ENCODE measurements at places on chromosomes 13 and 19.

DNA sequence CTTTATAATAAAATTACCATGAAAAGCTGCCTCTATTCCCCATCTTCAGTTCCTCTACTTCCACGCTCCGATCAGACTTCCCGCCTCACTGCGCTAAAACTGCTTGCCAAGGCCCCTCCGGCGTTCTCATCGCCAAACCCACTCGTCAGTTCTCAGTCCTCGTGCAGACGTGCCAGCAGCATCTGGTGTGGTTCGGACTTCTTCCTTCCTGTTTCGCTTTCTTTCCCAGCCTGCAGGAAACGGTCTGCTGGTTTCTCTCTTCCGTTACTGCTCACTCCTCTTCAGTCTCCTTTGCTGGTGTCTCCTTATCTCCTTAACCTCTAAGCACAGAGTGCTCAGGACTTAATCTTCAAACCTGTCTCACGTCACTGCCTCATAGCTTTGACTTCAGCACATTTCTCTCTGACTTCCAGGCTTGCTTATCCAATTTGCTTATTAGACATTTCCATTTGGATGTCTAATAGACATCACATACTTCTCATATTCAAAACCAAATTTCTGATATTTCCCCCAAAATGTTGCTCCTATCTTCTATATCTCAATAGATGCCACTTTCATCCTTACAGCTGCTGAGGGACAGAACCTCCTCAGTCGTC, 40.3 kb downstream of the RCBTB2 start:
- DNase-seq = peak; percentile 63

DNA sequence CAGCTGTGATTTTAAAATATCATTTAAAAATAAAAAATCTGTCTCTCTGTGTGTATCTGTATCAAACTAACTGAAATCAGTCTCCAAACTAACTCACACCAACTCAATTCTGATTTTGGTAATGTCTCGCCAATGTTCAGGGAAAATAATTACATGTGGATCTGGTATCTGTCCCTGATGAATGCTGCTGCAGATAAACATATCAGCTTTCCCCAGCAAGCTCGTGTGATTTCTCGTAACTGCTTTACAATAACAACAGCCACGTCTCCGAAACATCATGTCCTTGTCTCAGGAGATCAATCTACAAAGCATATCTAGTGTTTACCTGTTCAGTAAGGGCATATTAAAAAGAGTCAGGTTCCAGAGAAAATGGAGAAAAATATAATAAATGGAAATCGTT, 129.0 kb downstream of the IRS2 start:
- no peak for DNase-seq

GRCh38 chr13:43877766-43878165, 1.8 kb downstream of the CCDC122 start:
- no peak for DNase-seq

DNA sequence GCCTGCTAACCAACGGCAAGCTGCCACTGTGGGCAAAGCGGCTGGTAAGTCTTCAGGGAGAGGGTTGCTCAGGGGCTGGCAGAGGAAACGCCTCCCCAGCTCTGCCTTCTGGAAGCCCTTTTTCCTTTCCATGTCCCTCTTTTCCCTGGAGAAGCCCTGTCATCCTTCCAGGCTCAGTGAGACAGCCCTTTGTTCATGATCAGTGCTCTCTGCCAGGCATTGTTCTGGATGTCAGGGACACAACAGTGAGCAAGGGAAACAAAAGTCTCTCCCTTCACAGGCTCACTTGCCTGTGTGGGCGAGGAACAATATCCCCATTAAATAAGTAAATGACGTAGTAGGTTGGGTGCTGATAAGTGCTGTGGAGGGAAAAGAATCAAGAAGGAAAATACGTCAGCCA, 13.9 kb upstream of the OVOL3 start:
- DNase-seq = no peak

DNA sequence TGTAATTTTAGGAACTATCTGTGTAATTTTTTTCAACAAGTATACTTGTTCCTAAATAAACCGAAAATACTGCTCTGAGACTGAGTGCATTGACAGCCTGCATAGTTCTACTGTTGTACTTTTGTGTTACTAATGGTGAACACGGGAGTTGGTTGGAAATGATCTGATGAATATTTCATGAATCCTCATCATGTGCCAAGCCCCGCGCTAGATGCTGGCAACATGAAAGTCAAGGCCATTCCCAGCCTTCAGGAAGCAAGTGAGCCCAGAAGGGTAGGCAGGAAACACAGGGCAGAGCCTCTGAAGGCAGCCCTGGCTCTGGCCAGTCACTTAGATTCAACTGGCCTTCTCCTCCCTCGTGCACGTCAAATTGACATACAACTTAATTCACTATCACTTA, 106.1 kb downstream of the ABCC4 start:
- DNase-seq = no peak

GRCh38 chr19:4519521-4520277, 1.4 kb upstream of the PLIN4 start:
- no peak for DNase-seq

- peak; percentile 39 for DNase-seq
These were observed 63.1 kb downstream of the SERP2 start for GRCh38 chr13:44436589-44437337.

DNA sequence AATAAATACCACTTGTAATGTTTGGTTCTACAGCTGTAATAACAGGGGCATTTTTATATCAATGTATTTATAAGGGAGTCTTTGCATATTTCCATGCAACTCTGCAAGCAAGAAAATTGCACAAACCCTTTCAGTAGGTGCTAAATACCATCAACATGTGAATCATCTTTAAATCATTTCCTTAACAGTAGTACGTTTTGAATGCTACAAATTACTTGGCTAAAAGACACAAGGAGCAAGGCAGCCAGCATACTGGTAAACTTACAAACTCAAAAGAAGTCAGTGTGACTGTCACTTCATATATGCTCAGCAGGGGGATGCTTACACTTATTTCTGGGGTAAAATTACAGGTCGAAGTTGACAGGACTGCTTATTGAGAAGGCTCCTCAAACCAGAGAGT, 402.4 kb downstream of the EFNB2 start:
- no peak for DNase-seq

DNA sequence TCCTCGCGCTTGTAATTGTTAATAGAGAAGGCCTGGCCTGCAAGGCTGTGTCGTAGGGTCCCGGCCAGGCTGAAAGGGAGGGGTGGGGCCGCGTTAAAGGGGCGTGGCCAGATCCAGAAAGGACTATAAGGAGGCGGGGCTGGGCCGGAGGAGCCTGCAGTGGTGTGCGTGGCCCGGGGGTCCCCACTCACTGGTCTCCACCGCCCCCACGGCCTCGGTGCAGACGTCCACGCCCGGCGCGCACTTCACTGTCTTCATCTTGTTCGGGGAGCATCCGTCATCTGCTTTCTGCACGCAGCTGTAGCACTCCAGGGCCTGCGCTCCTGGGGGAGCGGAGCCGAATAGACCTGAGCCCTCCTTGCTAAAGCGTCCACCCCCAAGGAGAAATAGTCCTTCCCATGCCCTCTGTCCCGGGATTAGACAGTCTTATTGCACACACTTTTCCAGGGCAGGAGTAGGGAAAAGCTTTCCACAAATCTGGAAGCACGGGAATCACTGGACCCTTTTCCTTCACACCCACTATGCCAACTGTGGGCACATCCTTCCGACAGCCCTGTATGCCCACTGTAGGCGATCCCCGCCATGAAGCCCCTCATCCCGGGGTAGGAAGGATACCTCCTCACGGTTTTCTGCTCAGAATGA, 1.2 kb downstream of the LYPD3 start:
- DNase-seq = no peak

- no peak for DNase-seq
These were observed 7.9 kb downstream of the DENND1C start for GRCh38 chr19:6473647-6474046.

DNA sequence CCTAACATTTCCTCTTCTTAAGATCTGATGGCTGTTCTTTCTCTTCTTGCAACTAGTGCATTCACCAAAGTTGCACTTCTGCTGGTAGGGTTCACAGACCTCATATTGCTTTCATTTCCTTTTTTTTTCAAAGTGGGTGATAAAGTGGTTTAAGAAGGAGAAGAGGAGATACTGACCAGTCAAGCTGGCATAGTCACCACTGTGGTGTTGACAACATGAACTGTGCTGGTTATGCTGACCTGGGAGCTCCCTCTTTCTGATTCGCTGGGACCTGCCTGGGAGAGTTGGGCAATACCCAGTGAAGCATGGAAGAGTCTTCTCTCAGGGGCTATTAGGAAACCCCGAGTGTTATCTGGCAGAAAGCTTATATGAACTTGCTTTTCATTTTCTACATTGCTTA, 222.9 kb downstream of the SLITRK5 start:
- DNase-seq = no peak

- DNase-seq = no peak
These were observed 143.6 kb upstream of the SERP2 start for GRCh38 chr13:44230071-44230470.

DNA sequence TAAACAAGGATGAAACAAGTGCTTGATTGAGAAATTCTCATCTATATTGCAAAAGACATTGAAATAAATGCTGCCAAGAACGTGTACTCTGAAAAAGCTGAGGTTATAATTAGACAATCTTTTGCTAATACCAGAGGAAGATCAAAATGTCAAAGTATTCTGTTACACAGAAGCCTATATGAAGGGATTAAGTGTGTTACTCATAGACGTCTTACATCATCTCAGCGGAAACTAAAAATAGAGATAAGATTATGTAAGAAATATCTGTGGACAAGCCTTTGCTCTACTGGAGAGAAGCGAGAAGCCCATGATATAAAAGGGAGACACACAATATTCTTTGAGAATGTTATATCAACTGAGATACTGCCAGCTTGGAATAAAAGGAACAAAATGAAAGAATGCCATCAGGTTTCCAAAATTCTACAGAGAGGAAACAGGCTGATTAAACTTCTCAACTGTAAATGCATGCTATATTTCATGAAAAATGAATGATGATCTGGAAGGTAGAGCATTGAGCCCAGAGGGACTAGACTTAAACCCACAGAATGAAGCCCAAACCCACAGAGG, 699.0 kb downstream of the GPC5 start:
- DNase-seq = no peak

DNA sequence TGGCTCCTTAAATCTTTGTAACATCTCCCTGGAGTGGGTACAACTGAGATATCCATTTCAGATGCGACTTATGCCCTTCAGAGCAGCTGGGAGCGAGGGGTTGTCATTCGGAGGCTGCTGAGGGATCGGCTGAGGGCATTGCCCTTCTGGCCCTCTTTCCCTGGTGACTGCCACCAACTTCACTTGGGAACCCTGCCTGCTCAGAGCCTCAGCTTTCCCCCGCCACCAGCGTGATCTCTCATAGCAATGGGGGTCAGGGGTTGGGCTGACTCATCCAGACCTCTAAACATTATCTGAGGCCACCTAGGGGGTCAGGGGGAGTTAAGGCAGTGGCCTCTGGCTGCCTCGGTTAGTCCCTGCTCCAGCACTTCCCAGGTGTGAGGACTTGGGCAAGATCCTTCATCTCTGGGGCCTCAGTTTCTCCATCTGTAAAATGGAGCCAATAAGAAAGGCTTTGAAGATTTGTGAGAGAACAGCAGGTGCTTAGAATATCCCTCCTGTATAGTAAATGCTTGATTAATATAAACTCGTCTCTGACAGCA, 1.1 kb downstream of the PRX start:
- DNase-seq = no peak

DNA sequence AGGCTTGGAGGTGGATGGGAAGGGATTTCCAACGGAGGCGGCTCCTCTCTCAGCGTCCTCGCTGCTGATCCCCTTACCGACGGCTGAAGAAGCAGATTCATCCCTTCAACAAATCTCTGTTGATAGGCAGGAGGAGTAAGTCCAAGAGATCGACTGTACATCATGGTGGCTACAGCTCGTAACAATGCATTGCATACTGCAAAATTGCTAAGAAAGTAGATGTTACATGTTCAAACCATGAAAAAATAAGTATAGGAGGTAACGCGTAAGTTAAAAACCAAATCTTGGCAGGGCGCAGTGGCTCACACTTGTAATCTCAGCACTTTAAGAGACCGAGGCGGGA, 468 bp upstream of the SLC39A3 start:
- no peak for DNase-seq

GRCh38 chr13:48532256-48532505, 699 bp downstream of the RCBTB2 start:
- DNase-seq = no peak

DNA sequence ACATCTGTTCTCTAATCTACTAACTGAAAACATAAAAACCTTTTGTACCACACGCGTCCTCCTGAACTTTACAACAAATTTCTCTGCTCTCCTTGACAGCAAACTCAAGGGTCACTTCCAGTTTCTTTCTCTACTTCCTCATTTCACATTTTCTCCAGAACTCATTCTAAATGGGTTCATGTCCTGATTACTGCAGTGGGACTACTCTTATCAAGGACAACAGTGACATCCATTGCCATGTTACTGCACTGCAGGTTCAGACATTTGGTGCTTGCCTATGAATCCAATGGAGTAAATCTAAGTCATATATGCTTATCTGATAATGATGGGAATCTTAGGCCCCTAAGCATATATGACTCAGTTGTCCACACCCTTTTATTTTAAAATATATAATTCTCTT, 35.3 kb downstream of the FPR3 start:
- no peak for DNase-seq

DNA sequence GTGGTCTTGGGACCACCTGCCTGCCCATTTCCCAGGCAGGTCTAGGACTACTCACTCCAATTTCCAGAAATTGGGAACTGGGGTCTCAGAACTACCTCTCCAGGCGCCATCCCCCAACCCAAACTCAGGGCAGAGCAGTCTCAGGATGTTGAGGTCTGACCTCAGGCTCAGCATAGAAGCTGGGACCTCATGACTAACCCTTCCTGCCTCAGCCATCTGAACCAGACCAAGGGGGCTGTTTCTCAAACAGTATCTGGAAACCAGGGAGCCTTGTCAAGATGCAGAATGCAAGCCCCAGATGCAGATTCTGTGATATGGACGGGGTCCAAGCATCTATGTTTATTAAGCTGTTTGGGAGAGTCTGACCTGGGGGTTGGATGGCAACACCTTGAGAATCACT, 1.3 kb downstream of the FBXW9 start:
- no peak for DNase-seq

DNA sequence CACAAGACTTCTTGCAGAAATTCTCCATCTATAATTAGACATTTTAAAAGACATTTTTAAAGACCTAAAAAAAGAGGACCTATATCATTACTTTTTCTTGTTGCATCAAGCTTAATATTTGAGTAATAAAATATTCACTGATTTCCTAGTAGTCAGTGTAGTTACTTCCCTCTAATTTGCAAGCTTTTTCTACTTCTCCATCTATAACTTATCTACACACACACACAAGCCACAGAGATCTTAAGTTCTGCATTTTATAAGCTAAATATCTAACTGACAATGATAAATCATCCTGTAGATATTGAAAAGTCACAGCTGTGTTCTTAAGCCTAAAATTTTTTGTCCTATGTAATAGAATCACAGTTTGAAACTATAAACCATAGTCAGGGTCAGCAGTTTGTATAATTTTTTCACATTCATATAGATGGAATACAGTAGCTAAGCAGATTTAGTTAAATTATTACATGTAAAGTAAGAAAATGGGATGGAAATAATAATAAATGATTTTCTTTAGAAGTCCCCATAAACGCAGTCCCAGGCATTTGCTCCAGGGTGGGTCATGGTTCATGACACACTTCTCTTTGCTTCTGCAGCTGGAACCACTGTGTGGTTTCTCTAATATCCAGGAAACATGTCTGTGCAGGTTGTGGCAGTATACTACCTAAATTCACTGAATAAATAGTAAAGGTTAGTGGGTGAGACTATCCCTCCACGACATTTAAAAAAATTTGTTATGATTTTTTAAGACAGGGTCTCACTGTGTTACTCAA, 60.2 kb downstream of the ESD start:
- no peak for DNase-seq

GRCh38 chr13:42970824-42971690, 21.0 kb downstream of the EPSTI1 start:
- DNase-seq = no peak
